ENCODE measurements at places on chromosomes 4 and X.

- no peak for DNase-seq
These were observed 8.8 kb downstream of the KLKB1 start for GRCh38 chr4:186236126-186236525.

- DNase-seq: no peak
These were observed 330.6 kb upstream of the GATB start for GRCh38 chr4:152091405-152091804.

- DNase-seq: no peak
These were observed 6.5 kb upstream of the SLITRK4 start for GRCh38 chrX:143642426-143642825.

- no peak for DNase-seq
These were observed 24.2 kb upstream of the SORCS2 start for GRCh38 chr4:7168106-7168505.

DNA sequence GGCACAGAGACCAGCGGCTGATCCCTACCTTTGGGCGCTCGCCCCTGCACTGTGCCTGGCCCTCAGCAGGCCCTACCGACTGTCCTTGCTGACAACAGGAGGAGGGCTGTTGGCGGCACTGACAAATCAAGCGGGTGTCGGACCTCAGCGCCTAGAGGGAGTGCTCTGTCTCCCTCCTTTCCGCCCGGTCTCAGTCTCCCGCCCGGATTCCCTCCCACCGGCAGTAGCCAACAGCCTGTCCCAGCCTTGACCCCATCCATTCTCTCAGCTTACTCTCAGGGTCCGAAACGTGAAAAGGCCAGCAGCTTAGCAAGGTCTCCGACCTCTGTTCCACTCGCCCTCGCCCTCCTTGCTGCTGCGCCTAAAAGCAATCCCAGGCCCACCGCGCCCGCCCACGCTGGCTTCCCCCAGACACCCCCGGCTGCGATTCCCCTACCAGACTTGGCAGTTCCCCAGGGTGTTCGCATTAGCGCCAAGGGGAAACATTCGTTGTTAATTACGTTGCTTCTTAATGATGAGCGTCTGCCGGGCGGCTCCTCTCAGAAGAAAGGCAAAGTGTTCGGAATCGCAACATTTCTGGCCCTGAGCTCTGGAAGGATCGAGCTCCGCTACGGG, 96.2 kb downstream of the SOWAHB start:
- peak; percentile 60 for DNase-seq

DNA sequence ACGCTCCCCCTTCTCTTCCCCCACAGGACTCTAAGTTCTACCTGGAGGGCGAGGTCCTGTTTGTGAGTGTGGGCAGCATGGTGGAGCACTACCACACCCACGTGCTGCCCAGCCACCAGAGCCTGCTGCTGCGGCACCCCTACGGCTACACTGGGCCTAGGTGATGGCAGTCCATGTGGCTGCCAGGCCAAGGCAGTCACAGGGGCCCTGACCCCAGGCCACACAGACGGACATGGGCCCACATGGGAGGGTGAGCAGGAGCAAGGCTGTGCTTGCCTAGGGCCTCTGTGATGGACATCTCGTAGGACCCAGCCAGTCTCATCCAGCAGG, 10.0 kb upstream of the ADD1 start:
- no peak for DNase-seq

DNA sequence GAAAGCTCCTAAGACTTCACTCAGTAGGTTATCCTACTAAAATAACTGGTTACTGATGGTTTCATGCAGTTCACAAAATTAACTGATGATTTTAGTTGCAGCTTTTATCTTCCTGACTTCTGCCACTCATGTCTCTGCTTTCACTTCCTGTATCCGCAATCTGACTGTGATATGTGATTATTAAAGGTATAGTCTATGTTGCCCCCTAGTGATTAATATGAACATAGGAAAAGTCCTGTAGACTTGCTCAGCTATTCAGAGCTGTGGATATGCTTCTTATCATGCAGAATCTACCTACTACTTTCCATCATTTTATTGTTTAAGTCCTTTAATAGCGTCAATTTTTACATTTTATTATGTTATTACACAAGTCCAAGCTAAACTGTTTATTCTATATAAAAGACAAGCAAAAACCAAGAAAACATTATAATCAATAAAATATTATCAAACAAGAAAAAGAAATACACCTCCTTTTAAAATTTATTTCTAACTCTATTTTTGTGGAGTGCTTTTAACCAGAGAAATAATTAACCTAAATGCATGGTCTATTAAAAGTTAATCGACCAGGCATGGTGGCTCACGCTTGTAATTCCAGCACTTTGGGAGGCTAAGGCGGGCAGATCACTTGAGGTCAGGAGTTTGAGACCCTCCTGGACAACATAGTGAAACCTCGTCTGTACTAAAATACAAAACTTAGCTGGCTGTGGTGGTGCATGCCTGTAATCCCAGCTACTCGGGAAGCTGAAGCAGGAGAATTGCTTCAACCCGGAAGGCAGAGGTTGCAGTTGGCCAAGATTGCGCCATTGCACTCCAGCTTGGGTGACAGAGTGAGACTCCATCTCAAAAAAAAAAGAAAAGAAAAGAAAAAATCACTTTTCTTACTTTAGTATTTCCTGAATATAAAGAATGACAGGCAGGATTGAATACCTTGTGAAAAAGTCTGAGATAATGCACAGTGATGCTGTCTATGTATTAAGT, 40.4 kb upstream of the TLR2 start:
- DNase-seq: no peak

GRCh38 chr4:155220025-155220424, 11.6 kb downstream of the NPY2R start:
- no peak for DNase-seq

DNA sequence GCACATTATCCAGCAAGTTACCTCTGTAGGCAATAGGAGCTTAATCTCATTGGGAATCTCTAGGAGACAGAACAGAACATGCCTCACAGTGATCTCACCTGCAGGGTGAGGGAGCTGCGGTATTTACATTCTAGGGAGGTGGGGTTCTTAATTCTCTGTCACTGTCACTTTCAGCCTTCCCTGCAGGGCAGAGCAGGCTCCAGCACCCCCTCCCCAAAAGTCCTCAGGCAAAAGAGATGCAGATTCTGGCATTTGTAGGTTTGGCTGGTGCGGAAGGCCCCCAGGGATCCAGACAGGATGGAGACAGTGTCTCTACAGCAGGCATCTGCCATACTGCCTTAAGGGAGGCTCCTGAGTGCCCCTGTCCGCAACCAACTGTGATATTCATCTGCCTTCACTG, 166.4 kb upstream of the ATP6AP2 start:
- DNase-seq: no peak

GRCh38 chr4:111988514-111988913, 156.7 kb upstream of the FAM241A start:
- no peak for DNase-seq

DNA sequence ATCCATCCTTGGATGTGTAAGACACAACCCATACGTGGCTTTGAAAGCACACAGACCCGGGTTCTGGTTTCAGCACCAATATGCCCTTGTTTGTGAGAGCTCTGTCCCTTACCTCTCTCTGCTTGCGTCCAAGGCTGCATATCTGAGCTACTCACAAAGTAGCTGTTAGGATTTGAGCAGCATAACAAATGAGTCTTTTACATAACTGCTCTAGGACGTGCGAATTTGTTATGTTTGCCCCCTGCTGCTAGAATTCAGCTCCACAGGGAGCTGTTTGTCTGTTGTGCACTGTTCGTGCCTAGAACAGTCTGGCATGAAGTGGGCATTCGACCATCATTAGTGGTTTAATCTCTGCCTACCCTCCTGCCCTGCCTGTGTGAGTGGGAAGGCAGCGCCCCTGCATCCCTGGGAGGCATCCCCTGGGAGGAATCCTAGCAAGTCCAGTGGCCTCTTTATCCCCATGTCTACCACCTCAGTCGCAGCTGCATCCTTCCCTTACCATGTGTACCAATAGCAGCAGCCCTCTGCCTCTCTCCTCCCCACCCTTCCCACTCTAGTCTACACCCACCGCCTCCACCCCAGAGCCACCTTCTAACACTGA, 42.1 kb downstream of the SLC2A9 start:
- DNase-seq: no peak

GRCh38 chr4:8340781-8341241, 71.3 kb downstream of the HTRA3 start:
- peak; percentile 94 for DNase-seq

Measured in left ventricle myocardium superior (tissue), 1 donor.